ENCODE measurements at places on chromosomes 5 and 9. TPM values are rescaled to one million over a fixed set of nuclear protein-coding genes. Genes with fewer than 3 reads are reported as not detected.

FOXI1 gene
- not detected for total RNA-seq

PCDHA6 gene
- 0.76 TPM for total RNA-seq

TMC1 gene
- 0.59 TPM for total RNA-seq

MEIKIN gene
- total RNA-seq = not detected

TXNDC8 gene
- total RNA-seq = not detected

ADAMTS13 gene
- 6.1 TPM for total RNA-seq

UBE2QL1 gene
- 0.03 TPM for total RNA-seq

IL33 gene
- total RNA-seq = 65.7 TPM

NRG2 gene
- total RNA-seq = 0.98 TPM

CNTNAP3 gene
- 6.4 TPM for total RNA-seq

SLC6A19 gene
- not detected for total RNA-seq

CDC20B gene
- total RNA-seq = 0.07 TPM

ST8SIA4 gene
- total RNA-seq = 0.30 TPM

MAN1B1 gene
- 153 TPM for total RNA-seq

Data from smooth muscle cell of the pulmonary artery (primary cell).